ENCODE measurements at places on chromosomes 11 and 22. TPM values are rescaled to one million over a fixed set of nuclear protein-coding genes. Genes with fewer than 3 reads are reported as not detected.
A peak's percentile ranks its signal among the peaks of the same experiment; 100 is the strongest.

CDC45 gene
- 13.9 TPM for total RNA-seq

PRG2 gene
- total RNA-seq: 0.24 TPM

NAV2 gene
- total RNA-seq: 21.9 TPM

SLC22A8 gene
- total RNA-seq: not detected

GRCh38 chr11:25908726-25909125 is 423.2 kb upstream of the ANO3 start:
- DNase-seq: no peak

- no peak for DNase-seq
Measured at GRCh38 chr11:2713094-2713493, 13.3 kb upstream of the KCNQ1OT1 start.

GRCh38 chr11:6926208-6927029 is at the start of gene ZNF215:
TSS of gene ZNF215 (plus strand) at chr11:6926426. CDS start at chr11:6932273, 5,847 bp downstream.
- peak; percentile 90 for DNase-seq

DNA sequence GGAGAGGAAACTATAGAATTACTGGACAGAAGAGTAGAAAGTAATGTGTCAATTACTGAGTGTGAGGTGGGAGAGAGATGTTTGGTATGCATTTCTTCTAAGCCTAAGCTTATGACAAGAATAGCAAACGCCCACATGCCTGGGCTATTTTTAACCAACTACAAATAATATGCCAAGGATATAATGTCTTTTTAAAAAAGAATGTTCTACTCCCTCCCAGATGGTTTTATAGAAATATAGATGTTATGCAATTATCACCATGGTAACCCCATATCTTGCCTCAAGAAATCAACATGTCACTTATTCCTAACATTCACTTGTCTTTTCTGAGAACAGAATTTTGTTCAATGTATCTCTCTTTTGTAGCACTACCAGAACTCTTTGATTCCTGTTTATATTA is 996.7 kb upstream of the CHORDC1 start:
- no peak for DNase-seq

GRCh38 chr22:32130464-32130863 is 28.6 kb downstream of the C22orf42 start:
- no peak for DNase-seq

- no peak for DNase-seq
Measured at GRCh38 chr11:113249491-113249763, 65.0 kb upstream of the TTC12 start.

DNA sequence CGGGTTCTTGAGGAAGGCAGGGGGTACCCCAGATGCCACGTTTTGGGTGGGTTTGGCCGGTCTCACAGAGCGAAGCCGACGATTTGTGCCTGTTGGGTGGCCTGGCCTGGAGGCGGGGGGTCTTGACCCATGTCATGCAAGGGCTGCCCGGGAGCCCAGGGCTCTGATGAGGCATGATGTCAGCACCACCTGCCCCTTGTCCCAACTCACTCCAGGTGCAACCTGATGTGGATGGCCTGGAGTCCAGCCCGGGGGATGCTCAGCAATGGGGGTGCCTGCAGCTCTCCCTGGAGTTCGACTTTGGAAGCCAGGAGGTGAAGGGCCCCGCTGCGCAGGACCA is 851 bp downstream of the SYT8 start:
- no peak for DNase-seq

DNA sequence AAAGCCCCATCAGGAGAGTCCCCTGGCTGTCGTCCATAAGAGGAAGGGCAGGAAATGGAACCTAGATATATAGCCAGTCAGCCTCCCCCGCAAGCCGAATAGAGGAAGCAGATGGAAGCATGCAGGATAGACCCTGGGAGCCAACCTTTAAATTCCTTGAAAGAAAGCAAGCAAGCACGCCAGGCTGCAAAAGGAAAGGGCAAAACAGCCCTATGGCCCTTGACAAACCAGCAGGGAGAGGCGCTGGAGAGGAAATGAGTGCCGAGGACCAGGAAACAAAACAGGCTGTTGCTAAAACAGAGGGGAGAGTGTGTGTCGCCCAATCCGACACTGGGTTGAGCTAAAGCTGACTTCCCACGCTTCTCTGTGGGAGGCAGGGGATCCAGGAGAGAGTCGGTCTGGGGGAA is 203.5 kb upstream of the MTNR1B start:
- DNase-seq: peak; percentile 33

- DNase-seq: peak; percentile 88
Measured at GRCh38 chr11:58900479-58901420, 38.5 kb upstream of the GLYATL1 start.
